CD4-positive, alpha-beta T cell treated with Interleukin-4 for 4 hours (primary cell): ENCODE measurements at places on chromosomes 7 and 10.

GRCh38 chr10:87683356-87683755, 23.7 kb downstream of the PAPSS2 start:
- no peak for DNase-seq

- DNase-seq, result no peak
Measured at GRCh38 chr7:44386139-44386913, 60.9 kb upstream of the CAMK2B start.

GRCh38 chr7:139948587-139949335, 114.0 kb downstream of the PARP12 start:
- DNase-seq, result no peak

DNA sequence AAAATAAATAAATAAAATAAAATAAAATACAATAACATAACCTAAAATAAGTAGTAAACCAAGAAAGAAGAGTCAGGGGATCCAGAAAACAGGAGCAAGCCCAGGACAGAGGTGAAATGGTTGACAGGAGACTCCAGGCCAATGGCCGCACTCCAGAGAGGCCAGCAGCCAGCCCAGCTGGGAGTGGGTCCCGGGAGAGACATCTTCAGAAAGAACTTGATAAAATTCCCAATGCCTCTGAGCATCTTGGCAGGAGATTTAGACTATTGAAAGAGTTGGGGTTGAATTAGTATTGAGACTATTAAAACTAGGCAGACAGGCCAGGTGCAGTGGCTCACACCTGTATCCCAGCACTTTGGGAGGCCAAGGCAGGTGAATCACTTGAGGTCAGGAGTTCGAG, 62.6 kb downstream of the CLIP2 start:
- DNase-seq, result no peak

GRCh38 chr10:48461623-48462481, 143.0 kb downstream of the ARHGAP22 start:
- DNase-seq, result no peak

- DNase-seq, result no peak
Measured at GRCh38 chr7:123472327-123472726, 62.1 kb downstream of the IQUB start.

GRCh38 chr7:130473876-130474275, 18.0 kb upstream of the MEST start:
- DNase-seq, result no peak

- DNase-seq, result no peak
Measured at GRCh38 chr7:131321656-131322055, 6.0 kb upstream of the MKLN1 start.
